Inflammatory macrophage treated with lipopolysaccharide for 4 hours (primary cell): ENCODE measurements at places on chromosomes 2 and 18.

DNA sequence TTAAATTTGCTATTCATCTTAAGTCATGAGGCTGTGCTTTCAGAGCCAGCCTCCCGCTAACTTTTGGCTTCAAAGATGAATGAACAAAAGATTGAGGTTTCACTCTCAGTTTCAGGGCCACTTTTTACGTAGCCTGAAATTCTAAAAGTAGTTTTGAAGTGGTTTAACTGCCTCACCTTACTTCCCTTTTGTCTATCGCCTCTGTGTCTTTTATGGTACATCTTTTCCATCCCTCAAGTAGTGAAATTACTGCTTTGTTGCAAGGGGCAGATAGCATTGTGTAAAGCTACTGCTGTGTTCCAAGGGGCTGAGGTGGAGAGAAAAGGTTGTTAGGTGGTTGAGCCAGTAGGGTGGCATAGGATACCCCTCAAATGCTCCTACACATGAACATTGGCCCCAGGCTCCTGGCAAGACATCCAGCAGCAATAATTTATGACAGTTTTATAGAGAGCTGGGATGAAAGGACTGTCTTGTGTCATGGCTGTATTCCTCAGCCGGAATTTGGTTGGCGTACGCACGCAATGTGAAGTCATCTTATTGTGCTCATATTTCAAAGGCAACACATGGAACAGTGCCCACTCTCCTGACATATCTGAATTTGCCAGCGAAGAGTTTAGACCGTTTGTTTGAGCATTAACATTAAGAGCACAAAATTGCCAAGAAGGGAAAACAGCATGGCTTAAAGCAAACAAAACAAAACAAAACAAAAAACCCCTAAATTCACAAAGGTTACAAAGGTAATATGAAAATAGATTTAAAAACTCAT, 32.2 kb downstream of the QPCT start:
- no peak for DNase-seq

- peak; percentile 82 for DNase-seq
Observed at GRCh38 chr2:215917953-215918620, 95.3 kb downstream of the MREG start.

GRCh38 chr2:130373808-130374365, 18.0 kb downstream of the PTPN18 start:
- no peak for DNase-seq

- DNase-seq = no peak
Observed at GRCh38 chr2:40101131-40101575, 322.1 kb upstream of the THUMPD2 start.

DNA sequence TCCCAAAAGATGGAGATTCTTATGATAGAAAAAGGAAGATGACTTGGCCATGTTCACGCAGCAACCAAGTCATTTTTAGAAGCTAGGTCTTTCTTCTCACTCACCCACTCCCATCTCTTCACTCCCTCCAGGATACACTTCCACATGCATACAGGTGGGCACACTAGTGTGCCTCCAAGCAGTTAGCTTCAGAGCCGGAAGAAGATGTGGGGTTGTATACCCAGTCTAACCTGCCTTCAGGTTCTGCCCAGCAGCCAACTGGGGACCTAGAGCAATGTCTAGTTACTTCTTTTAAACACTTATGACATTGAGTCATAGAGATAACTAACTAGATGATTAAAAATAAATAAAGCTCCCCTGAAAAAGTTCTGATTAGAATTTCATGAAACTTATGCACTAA, 21.8 kb upstream of the TANK start:
- DNase-seq = no peak

DNA sequence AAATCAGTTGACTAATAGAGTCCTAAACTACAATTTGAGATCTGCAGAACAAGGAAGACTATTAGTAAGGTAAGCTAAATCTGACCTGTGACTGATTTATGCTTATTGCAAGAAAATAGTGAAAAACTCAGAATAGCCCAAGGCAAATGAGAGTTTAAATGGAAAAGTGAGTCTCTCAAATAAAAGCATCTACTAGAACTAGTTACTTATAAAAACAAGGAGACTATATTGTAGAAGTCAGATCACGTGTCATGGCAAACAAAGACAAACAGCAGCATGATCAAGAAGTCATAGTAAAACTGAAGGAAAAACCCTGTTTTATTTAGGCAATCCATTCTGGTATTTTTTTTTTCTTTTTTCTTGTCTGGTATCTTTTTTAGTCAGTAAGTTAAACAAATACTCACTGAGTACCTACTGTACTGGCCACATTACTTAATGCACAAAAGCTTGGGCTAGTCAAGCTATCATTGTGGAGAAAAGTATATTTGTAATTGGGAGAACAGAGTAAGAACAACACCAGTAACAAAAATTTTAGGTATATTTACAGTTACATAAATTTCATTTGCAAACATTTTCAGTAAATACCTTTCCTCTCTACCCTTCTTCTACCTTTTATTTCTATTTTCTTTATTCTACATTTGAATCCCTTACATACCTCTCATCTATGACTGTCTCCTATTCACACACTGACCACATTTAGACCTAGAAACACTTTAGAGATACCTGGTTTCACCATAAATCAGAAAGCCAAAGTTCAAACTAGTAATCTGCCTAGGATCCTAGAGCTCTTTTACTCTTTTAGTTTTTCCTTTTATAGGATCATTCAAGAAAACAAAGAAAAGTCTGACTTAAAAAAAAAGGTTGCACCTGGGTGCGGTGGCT, 23.7 kb downstream of the CCDC88A start:
- no peak for DNase-seq

DNA sequence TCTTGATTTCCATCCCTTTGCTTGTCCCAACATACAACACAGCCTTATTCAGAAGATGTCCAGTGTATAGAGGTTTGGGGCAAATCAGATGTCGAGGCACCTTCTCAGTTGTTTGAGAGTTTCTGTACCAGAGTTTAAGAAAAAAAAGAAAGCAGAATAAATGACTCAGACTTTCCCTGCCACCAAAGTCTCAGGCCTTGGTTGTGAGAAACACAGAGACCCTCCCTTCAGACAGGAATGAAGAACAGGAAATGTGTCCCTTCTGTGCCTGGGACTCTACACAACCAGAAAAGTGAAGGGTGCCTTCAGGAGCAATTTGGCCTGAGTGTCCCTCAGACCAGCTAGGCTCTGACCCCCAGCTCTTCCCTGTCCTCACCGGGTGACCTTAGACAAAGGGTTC, 37.3 kb upstream of the REL start:
- peak; percentile 42 for DNase-seq

DNA sequence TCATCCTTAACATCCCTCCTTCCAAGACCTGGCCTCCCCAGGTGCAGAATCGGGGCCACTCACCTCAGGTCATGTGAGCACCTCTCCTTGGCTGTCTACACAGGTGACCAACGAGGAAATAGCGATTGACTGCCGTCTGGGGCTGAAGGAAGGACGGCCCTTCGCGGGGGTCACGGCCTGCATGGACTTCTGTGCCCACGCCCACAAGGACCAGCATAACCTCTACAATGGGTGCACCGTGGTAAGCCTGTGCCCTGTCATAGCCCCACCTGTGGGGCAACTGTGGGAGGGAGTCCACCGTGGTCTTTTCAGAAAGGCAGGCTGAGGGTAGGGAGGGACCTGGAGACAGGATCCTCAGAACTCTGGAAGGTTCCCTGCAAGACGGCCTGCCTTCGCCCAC, 54.3 kb downstream of the BOLA3 start:
- no peak for DNase-seq

DNA sequence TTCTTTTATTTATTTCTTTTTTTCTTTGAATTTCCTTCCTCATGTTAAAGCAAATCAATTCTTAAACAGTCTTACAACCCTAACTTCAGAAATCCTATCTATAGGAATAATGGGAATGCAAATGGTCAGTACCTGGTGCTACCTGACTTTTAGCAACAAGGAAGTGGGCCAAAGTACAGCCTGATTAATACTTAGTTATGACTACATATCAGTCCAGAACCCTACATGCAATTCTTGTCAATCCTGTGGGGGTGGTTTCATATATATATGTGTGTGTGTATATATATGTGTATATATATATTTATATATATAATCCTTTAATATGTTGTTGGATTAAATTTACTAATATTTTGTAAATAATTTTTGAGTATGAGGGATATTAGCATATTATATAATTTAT, 14.8 kb upstream of the TRAPPC8 start:
- DNase-seq = no peak

GRCh38 chr2:97801028-97801427, 87.7 kb downstream of the ZAP70 start:
- no peak for DNase-seq

- no peak for DNase-seq
Observed at GRCh38 chr2:32482471-32482870, 125.6 kb downstream of the BIRC6 start.

- no peak for DNase-seq
Observed at GRCh38 chr2:218400930-218401881, 1.5 kb downstream of the CTDSP1 start.

- DNase-seq = peak; percentile 89
Observed at GRCh38 chr2:102063487-102063911, 71.7 kb downstream of the IL1R2 start.

DNA sequence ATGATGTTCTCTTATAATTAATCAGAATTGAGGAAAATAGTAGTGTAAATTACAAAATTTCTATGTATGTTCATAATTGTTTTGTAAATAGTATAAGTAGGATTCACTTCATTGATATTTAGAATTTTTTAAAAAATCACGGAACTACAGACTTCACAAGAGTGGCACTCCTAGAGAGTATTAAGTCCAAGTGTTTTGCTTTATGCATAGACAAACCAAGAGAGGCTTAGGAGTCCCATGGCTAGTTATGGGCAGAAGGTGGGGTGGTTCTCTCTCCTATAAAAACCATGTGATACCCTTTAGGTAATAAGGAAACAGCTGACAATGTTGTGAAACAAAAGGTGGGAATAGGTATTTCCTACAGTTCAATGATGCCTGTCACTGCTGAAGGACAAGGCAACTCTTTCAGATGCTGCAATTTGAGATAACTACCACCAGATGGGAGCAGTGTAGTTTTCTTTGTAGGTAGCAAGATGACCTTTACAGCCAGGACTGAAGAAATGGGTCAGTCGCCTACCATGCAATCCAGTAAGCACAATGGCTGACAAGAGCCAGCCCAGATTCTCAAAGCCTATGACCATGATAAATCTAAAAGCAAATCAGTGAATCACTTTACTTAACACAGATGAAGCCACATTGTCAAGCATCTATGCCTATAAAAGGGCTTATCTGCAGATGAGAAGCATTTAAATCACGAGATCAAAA, 83.9 kb downstream of the AAK1 start:
- DNase-seq = peak; percentile 71

DNA sequence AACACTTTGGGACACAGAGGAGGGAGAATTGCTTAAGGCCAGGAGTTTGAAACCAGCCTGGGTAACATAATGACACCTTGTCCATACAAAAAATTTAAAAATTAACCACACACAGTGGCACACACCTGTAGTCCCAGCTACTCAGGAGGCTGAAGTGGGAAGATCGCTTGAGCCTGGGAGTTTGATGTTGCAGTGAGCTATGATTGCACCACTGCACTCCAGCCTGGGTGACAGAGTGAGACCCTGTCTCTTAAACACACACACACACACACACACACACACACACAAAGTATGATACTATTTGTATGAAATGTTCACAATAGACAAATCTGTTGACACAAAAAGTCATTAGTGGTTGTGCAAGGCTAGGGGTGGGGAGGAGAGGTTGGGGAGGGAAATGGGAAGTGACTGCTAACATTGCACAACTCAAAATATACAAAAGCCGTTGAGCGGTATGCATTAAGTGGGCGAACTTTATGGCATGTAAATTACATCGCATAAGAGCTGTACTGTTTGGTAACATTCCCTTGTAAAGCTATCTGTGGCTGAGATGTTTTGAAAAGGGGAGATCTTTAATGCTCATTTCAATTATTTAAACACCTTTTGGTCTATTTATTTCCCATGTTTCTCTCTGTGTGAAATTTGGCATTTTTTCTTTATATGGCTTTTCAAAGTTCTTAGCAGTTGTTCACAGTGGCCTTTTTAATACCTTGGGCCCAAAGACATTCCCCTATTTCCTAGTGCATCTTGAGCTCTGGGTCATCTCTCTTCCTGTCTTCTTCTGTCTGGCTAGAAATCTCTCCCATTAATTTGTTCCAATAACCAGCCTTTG, 58.9 kb upstream of the ZNF516 start:
- DNase-seq = peak; percentile 95

GRCh38 chr2:159606287-159606686, 10.1 kb downstream of the BAZ2B start:
- no peak for DNase-seq

DNA sequence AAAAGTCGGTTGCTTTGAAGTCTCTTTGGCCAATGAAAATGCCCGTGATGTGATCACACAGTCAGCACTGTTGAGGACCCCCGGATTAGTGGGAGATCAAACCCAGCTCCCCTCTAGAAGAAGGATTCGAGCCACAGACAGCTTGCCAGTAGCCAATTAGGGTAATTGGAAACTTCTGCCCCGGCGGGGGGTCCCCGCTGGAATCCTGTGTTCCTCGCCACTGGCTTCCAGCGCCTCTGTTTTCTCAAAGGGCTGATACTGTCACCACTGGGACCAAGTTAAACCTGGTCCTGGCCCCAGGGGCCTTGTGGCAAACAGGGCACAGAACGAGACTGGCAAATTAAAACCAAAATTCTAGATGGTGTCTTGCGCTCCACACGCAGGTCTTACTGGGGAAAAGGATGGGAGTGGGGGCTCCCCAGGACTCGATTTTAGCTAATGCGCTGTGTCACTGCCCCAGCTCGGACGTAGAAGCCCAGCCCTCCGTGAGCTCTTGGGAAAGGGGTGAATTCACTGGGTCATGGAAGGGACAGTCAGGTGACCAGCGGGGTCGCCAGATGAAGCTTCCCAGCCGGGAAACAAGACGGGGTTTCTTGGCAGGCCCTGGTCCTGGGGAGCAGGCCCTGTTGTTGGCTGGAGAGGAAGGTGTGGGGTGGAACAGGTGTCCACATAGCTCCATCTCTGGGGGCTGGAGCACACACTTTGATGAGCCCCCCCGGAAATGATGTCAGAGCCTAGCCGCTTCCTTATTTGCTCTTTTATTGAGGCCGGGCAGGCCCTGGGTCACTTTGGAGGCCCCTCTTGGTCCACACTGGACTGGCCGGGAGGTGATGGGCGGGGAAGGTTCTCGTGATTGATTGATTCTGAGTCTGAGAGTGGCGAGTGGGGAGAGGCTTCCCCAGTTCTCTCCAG, 90.2 kb downstream of the SMAD7 start:
- no peak for DNase-seq

DNA sequence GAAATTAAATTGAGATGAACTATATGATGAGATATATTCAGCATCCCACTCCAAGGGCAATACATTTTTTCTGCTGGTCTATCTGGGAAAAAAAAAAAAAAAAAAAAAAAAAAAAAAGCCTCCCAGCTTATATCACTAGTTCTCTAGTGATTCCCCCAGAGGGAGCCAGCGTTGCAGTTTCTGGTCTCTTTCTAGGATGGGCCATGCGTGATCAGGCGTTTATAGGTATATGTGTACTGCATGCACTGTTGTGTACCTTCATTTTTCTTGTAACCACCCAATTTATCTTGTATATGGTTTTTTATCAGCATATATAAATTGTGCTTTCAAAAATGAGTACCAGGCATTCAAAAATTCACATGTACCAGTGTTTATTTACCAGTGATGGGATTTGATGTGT, 35.1 kb downstream of the DCDC2C start:
- DNase-seq = peak; percentile 4

- DNase-seq = no peak
Observed at GRCh38 chr18:33304277-33304676, 136.2 kb downstream of the CCDC178 start.

- DNase-seq = no peak
Observed at GRCh38 chr2:235609321-235609720, 115.5 kb downstream of the AGAP1 start.
